ENCODE measurements at places on chromosomes 12 and 14. TPM values are rescaled to one million over a fixed set of nuclear protein-coding genes. Genes with fewer than 3 reads are reported as not detected.

GARIN6 gene
- not detected for total RNA-seq

RIPK3 gene
- not detected for total RNA-seq

DPY19L2 gene
- total RNA-seq = 13.9 TPM

DNA sequence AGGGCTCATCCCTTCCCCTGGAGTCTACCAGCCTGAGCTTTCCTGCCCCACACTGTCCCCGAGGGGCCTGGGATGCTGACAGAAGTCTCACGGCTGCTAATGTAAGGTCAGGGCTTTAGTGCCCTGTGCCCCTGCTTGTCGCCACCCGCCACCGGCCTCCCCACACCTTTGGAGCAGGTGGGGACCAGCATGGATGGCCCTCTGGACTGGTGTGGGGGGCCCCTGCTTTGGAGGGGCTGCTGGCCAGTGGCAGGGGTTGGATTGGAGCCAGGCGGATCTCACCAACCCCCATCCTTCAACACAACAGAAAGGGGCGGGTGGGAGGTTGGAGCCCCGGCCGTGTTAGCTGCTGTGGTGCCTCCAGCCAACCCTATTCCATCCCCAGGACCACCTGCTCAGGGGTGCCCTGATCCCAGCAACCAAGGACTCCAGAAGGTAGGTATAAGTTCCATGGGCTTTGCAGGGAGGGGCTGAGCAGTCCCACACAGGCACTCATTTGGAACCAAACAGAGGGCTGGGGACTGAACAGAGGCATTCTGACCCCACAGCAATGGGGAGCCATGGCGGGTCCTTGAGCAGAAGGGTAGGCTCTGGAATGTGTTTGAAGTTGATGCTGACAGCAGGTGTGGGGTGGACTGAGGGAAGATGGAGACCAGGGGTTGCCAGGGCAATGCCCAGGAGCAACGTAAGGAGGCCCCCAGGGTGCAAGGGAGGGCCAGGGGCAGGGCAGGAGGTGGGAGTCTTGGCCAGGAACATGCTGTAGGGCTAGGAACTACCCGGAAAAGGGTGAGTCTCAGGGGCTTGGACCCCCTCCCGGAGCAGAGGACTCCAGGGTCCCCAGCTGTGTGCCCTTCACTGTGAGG, 145.1 kb upstream of the C14orf180 start:
- H3K27me3 ChIP-seq = no peaks in the 10 kb centered on the region
- DNase-seq = peak; percentile 43
- H3K4me1 ChIP-seq = no peaks in the 10 kb centered on the region

DNA sequence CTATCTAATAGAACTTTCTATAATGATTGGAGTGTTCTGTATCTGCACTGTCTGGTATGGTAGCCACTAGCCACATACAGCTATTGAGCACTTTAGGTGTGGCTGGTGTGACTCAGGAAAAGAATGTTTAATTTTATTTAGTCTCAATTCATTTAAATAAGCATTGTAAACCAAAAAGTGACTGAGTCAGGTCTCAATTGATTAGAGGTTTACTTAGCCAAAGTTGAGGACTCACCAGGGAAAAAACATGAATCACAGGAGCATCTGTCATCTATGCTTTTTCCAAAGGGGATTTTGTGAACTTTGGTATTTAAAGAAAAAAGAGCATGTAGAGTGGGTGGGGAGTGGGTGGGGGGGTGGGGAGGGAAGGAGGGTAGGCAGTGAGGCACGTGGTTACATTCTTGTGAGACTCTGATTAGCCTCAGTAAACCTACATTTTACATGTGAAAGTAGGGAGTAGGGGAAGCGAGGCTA, 473.1 kb downstream of the ATP23 start:
- H3K36me3 ChIP-seq = no peaks in the 10 kb centered on the region
- H3K4me3 ChIP-seq = no peak overlapping the region
- DNase-seq = no peak
- no peak overlapping the region for H3K27ac ChIP-seq
- no peaks in the 10 kb centered on the region for H3K27me3 ChIP-seq
- H3K4me1 ChIP-seq = peaks cover 24% of the 10 kb centered on the region

Measured in endodermal cell (in vitro differentiated cells).